Astrocyte of the cerebellum (primary cell): ENCODE measurements at places on chromosomes 2 and 18.

DNA sequence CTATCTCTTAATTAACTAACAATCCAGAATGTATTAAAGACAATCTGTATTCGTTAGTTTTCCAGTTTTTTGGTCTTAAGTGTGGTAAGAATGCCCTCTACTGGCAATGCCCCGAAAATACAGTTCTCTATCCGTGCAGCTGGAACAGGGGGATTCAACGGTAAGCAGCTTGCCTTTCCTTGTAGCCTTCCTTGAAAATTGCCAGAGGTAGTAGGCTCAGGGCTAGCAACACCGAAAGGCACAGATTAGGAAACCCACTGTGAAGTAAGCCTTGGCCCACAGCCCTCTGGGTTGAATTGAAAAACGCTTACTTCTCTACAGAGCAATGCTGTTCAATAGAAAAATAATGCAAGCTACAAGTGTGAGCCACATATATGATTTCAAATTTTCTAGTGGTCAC, 17.1 kb upstream of the VPS4B start:
- peak; percentile 65 for DNase-seq

DNA sequence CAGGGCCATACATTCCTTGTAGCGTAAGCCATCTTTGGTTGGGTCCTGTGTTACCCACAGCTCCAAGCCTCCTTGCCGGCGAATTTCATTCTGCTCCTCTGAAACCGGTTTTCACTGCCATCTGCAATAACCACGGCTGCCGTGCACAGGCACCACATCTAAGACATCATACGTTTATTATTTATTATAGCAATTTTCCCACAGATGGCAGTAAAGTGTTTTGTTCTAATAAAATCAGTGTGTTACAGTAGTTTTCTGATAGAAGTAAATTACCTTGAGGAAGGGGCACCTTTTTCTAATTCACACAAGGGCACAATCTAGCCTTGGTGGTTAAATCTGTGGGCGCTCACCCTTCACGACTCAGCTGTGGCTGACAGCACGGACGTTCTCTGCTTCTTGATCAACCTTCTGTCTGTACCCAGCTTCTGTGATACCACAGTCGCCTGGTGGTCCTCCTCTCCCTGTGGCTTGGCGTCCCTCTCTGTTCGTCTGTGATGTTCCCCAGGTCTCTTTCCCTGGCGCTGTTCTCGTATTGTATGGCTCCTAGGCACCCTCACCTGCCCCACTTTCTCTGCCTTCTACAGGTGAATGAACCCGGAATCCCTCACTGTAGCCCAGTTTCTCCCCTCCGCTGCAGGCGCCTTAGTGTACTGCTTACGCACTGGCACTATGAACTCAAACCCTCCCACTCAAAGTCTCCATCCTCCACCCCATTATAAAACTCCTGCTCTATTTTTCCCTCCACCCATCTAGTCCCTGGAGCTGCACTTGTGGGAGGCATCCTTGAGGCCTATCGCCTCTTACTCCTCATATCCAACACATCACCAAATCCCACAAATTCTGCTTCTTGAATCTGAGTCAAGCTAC, 236.8 kb downstream of the DYSF start:
- DNase-seq = no peak

DNA sequence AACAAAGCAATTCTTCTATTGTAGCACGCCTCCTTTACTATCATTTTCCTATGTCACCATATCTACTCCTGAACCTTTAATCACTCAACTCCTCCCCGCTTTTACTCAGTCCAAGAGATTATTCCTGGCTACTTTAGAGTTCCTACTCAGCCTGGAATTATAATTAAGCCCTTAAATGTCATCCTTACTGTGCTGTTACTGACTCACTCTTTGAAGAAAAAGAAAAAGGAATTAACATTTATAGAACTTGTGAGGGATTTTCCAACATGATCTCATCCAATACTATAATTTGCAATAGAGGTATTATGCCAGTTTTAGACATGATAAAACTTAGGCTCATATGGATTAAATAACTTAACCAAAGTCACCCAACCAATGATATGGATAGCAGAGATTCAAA, 61.7 kb downstream of the CCDC88A start:
- no peak for DNase-seq

GRCh38 chr2:30605197-30605596, 158.2 kb downstream of the LCLAT1 start:
- no peak for DNase-seq

DNA sequence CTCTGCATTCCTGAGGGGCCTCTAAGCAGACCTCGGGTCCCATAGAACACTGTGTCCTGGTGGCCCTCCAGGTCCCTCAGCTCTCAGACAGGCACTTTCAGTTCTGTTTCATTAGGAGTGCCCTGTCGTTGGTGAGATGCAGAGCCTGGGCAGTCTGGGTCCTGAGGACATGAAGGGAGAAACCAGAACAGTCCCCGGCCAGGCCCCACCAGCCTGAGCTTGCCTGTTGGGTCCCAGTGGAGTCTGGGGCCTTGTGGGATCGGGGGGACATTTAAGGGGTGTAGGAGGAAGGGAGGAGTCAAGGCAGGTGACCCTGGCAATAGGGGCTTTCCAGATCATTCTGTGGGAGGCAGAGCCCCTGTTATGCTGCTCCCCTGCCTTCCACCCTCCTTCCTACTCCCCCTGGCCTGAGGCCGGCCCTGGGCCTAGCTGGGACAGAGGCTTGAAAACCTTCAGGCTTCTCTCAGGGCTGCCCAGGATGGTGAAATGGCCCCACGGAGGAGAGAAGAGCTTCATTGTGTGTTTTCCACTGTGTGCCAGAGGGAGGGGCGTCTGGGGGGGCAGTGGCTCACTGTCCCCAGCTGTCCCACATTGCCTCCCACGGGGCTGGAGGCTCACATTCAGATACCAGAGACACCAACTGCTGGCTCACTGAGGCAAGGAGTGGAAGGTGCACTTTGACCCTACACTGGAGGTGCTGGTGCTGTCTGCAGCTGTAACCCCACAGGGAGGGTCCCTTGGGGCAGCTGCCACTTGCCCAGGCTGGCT, 26.6 kb upstream of the CATIP start:
- DNase-seq = no peak

- DNase-seq = no peak
These were observed 65.1 kb downstream of the MEX3C start for GRCh38 chr18:51132256-51132935.

DNA sequence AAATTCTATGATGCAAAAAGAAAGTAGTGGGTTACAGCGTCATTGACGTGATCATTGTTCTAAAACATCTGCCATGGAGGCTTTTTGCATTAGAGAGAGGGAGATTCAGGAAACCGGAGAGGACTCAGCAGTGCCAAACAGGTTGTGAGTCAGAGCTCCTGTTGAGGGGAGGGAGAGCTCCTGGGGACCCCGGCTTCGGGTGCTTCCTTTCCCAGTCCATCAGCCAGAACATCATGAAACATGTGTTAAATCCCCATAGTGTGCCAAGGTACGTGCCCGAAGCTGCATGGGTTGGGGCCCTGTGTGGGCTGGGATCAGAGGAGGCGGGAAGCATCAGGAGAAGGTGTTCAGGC, 791 bp upstream of the CYRIA start:
- peak; percentile 88 for DNase-seq

DNA sequence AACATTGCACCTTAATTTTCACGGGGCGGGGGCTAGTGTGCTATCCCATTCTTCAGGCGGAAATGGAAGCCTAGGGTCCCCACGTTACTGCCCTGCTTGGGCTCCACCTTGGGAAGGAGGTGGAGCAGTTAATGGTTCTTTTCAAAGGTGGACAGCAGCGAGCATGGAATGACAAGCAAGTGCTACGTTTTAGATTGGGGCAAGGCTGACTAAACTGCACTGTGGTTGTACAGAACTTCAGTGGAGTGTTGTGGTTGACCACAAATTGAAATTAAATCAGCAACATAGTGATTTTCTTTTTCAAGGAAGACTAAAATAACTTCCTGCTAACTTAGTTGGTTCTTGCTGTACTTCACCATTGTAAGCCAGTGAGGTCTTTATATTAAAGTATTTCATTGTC, 47.0 kb downstream of the CHRNA1 start:
- peak; percentile 57 for DNase-seq

DNA sequence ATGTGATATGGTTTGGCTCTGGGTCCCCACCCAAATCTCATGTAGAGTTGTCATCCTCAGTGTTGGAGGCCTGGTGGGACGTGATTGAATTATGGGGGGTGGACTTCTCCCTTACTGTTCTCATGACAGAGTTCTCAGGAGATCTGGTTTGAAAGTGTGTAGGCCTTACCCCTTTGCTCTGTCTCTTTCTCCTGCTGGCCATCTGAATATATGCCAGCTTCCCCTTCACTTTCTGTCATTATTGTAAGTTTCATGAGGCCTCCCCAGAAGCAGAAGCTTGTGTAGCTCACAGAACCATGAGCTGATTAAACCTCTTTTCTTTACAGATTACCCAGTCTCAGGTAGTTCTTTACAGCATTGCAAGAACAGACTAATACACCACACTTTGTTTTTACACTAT, 222.3 kb downstream of the DOK6 start:
- DNase-seq = no peak

- DNase-seq = no peak
These were observed 70.9 kb upstream of the RNF152 start for GRCh38 chr18:61963705-61964104.

GRCh38 chr2:122179492-122180165, 424.2 kb downstream of the TSN start:
- no peak for DNase-seq

DNA sequence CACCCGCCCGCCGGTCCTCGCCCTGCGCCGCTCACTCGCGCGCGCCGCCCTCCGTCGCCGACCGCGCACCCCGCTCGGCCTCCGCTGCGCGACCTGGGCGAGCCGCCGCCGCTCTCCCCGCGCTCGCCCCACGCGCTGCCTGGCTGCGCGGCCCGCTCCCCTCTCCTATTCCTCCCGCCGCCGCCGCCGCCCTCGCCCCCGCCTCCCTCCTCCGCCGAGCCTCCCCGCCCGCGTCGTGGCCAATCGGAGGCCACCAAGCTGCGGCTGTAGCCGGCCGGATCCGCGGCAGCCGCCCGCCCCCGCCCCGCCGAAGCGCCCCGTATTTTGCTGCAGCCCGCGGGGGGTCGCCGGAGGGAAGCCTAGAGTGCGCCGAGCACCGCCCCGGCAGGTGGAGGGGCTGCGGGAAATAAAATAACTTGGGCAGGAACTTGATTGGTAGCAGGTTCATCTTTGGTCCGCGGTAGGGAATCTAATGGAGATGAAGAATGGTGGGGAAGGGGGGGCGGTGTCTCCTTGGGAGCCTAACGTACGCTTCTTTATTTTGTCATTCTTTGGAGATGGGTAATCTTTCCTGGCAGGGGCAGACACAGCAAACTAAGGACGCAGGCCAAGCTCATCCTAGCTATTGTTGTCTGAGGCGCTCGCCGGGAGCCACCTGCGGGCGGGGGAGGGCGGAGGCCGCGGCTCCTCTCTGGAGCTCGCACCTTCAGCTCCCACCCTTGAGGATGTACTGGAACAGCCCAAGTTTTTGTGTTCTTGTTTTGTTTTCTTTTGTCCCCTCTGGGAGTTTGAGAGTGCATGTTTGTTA, 1.1 kb upstream of the CDH2 start:
- no peak for DNase-seq

- DNase-seq = no peak
These were observed 118.9 kb upstream of the ARL5A start for GRCh38 chr2:151946899-151947812.

DNA sequence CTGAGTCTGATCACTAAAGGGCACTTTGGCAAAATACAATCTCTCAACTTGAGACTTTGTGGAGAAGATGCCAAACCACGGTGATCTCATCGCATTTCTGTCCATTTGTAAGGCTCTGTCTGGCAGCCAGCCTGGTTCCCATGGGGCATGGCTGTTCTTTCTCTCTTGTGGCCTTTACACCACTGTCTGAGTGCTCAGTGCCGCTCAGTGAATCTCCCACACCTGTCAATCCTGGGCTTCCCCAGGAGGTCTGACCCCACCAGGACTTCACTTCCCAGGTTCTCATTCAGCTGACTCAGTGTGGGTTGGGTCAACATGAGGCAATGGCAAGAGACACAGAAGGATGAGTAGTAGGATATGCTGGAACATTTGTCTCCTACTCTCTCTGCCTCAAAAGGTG, 96.8 kb upstream of the TRIB2 start:
- DNase-seq = peak; percentile 97

DNA sequence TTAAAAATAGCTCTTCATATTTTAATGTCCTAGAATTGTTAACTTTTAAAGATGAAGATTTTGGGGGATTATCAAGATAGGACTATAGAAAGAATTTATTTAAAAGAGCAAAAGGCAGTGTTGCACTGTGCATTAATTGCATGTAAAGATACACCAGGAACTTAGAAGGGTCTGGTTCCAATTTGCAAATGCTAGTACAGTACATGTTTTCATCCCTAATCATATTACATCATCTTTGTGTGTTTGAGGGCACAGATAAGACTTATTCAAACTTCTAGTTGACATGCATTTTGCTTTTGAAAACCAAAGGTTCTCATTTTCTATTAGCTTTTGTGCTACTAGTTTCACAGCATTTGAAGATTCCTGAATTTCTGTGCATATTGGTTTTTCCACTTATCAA, 231.7 kb upstream of the LYPD1 start:
- DNase-seq = no peak

DNA sequence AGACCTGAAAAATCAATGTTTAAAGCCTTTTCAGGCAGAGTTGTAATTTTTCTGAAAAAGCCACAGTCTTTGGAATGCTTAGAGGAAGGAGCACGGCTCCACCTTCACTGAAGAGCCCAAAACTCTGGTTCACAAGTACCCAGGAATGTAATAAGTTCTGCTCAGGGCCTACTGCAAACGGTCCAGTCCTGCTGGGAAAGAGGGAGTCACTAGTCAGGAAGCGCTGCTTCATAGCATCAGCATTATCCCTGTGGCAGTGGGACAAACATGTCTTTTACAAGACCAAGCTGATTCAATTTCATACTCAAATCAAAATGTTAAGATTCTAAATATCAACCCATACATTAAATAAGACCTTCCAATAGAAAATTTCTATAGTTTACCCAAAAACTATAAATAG, 152.9 kb upstream of the PGAP1 start:
- DNase-seq = no peak

DNA sequence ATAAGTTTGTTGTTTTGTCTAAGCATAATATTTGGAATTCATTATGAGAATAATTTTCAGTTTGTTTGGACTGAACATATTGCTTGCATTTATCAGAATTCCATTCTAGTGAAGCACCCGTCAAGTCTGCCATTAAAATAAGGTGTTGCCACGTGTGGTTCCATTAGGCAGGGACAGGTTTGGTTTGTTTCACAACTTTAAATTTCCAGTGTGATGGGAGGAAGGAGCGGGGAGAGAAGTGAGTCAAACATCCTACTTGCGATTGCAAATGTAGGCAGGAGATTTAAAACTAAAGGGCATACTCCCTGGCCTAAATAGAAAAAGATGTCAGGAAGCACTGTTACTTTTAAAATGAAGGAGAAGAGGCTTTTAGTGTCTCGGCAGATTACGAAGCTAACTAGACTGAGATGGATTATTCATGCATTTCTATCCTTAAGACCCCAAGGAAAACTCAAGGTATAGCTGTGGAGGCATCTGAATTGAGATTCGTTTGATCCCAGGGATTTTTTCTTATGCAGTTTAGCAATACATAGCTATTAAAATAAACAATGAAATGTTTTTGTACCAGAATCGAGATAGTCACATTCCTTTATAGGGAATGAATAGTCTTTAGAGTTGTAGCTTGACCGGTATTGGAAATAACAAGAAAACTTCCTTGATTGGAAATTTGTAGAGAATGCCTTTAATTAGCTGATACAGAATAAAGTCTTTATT, 19.8 kb downstream of the GRHL1 start:
- DNase-seq = no peak
